ENCODE measurements at places on chromosomes 12 and 14. TPM values are rescaled to one million over a fixed set of nuclear protein-coding genes. Genes with fewer than 3 reads are reported as not detected.

Gene APOF
- not detected for total RNA-seq

Gene TMEM263
- total RNA-seq, result 25.3 TPM

Gene VPS37B
- total RNA-seq, result 8.9 TPM

Gene ARPC3
- 377 TPM for total RNA-seq

Gene ADAM20
- total RNA-seq, result 0.14 TPM

Gene GSG1
- total RNA-seq, result 0.05 TPM

Gene MSI1
- 0.05 TPM for total RNA-seq

Gene DLGAP5
- 67.6 TPM for total RNA-seq

Gene DBX2
- total RNA-seq, result under 0.01 TPM

Gene TPPP2
- total RNA-seq, result not detected

Gene RIMBP2
- total RNA-seq, result 0.47 TPM

Gene TCTN2
- total RNA-seq, result 2.2 TPM

Gene DTX3
- total RNA-seq, result 16.6 TPM

All from thymus (tissue), 14 donors.